ENCODE measurements at places on chromosomes 1 and 21.
A peak's percentile ranks its signal among the peaks of the same experiment; 100 is the strongest.

DNA sequence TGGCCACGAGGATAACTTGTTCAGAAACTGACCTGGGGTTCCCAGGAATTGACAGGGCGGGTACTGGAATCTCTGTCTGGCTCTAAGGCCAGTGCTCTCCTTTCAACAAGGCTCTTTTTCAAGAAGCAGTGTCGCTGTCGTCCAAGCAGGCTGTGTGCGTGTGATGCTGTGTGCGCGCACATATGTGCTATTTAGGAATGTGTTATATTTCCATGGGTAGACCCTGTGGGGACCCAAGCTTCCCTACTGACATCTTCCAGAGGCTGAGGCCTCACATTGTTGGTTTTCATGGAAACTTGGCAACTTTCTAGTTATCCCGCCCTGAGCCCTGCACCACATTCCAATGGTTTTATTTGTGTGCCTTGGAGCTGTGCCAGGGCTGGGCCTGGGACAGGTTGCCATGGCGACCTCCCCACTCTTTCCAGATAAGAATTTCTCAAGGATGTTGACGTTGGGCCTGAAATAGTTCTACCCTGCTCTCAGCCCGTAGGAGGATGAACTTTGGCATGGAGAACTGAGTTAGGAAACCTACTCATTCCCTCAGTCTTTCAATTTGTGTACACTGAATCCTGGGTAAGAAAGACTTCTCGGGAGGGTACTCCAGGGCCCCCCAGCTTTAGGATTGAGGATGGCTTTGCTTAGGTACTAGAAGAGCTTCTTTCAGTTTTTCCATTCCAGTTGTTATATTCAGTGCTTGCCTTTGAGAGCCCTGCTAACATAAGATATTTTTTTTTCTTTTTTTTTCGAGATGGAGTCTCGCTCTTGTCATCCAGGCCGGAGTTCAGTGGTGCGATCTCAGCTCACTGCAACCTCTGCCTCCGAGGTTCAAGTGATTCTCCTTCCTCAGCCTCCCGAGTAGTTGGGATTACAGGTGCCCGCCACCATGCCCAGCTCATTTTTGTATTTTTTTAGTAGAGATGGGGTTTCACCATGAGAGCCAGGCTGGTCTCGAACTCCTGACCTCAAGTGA lies 38.8 kb upstream of the SRSF10 start:
- peak; percentile 10 for DNase-seq

- no peak for DNase-seq
Measured at GRCh38 chr1:229408458-229409037, 25.3 kb downstream of the ACTA1 start.

GRCh38 chr1:36715797-36716196 lies 233.1 kb upstream of the CSF3R start:
- DNase-seq: no peak

DNA sequence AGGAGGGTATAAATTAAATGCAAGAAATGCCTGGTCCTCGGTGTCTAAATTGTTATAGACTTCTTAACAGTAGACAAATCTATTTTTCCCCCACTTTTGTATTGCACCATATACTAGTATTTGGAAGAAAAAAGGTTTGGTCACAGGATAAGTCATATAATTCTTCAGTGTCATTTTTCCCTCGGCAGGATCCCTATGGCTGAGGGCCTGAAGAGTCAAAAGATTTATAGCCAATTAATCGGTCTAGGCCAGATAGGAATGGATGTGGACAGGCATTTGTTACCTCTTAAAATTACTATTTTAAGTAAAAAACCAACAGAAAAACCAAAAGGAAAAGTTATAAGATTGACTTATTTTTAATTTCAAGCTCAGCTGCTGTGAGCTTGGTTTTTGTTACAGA lies 45.6 kb downstream of the CRP start:
- no peak for DNase-seq

- no peak for DNase-seq
Measured at GRCh38 chr1:173408886-173409285, 68.2 kb upstream of the PRDX6 start.

GRCh38 chr1:30846587-30846986 lies 62.0 kb downstream of the SDC3 start:
- no peak for DNase-seq

GRCh38 chr1:45266151-45266801 lies 59.9 kb upstream of the ZSWIM5 start:
- DNase-seq: no peak

DNA sequence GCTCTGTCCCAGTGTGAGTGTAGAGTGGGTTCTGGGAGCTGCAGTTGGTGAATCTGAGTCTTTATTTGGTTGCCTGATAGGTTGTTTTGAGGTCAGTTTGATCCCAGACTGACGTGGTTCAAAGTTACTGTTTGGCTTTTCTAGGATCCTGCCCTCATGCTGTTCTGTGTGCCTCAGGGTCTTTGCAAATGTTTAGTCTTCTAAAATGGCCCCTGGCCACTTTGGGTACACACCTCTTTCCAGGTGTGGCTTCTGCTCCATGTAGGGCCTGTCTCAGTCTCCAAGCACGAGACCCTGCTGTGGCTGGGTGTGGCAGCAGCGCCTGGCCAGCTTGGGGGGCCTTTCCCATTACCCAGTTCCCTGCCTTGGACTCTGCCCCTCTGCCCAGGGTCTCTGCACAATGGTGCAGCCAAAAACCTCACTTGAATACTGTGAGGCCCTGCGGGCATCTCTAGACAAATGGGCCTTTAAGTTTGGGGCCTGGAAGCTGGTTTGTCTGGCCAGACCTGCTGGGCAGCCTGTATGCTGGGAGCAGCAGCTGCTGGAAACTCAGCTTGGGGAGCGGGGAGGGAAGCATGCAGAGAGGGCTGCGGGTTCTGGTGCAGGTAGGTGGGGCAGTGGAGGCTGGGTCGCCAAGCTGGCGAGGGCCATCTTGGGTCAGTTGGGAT lies 5.6 kb downstream of the PTPRF start:
- DNase-seq: no peak

DNA sequence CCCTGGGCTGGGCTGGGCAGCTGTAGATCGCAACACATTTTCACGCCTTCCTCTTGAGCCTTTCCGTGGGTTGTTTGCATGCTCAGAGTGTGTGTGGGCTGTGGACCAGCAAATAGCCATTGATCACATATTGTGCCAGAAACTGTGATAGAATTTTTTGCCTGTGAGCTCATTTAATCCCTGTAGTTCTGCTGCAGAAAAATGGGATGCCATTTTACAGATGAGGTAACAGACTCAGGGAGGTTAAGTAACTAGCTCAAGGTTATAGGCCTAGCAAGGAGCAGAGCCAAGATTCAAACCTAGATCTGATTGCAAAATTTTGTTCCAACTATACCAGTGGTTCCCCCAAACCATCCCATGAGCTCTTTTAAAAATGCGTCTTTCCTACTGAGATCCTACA lies 10.5 kb downstream of the SPATA46 start:
- no peak for DNase-seq

Measured in esophagus squamous epithelium (tissue), 5 donors.